Right atrium auricular region (tissue), 2 donors: ENCODE measurements at places on chromosomes 3 and 15.

- no peak for DNase-seq
These were observed 342.6 kb upstream of the ICE2 start for GRCh38 chr15:60821462-60822061.

GRCh38 chr3:124761935-124762660 lies 31.8 kb downstream of the UMPS start:
- DNase-seq = peak; percentile 56

GRCh38 chr3:155805204-155805801 lies 775 bp downstream of the C3orf33 start:
- DNase-seq = peak; percentile 60

GRCh38 chr3:66224220-66224619 lies 3.4 kb downstream of the SLC25A26 start:
- DNase-seq = no peak

GRCh38 chr15:56293495-56294292 lies 50.0 kb upstream of the RFX7 start:
- no peak for DNase-seq

- DNase-seq = no peak
These were observed 111.7 kb downstream of the LMLN start for GRCh38 chr3:198071602-198072287.

GRCh38 chr3:190345027-190345821 lies 23.0 kb upstream of the CLDN1 start:
- no peak for DNase-seq

GRCh38 chr3:12946649-12947316 lies 105.4 kb upstream of the RPL32 start:
- DNase-seq = no peak

DNA sequence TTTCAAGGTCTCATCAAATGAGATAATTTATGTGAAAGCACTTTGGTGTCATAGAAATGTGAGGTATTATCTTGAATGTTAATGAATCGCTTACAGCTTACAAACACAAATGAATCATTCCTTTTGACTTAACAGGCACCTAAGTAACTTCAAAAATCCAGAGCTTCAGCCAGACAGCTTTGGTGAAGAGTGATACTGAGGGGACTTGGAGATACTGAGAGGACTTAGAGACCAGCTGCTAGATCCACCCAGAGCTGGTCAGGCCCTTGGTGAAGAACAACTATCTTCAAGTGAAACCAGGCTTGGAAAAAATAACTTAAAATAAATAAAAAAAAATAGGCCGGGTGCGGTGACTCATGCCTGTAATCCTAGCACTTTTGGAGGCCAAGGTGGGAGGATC lies 16.2 kb upstream of the ZFYVE19 start:
- DNase-seq = no peak

GRCh38 chr3:173066044-173067004 lies 74.7 kb downstream of the SPATA16 start:
- DNase-seq = no peak

GRCh38 chr3:133880287-133880686 lies 15.4 kb downstream of the RAB6B start:
- DNase-seq = no peak

- no peak for DNase-seq
These were observed 15.3 kb downstream of the SPCS1 start for GRCh38 chr3:52721002-52721729.

DNA sequence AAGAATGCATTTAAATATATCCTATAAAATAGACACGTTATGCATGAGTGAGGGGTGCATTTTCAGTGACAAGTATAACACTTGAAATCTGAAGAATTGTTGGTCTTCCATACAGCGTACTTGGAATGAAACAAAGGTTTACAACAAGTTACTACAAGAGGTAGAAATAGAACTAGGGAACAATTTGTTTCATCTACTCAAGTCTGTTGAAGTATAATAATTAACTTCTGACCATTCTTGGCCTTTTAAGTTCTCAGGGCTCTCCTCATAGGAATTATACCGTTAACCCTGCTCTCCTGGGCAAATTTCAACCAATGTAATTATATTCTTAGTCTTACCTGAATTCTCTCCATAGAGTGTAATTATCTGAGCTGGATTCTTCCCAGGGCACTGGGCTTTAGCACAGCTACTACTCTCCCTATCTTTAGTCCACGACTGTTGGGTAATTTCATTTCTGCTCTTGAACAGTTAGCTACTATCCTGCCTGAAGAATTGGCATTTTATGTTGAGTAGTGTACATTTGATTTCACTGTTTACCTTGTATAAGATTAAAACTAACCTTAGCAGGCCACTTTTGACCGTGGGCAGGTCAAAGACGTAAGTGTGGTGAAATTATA lies 100.6 kb downstream of the UBE2E2 start:
- no peak for DNase-seq

DNA sequence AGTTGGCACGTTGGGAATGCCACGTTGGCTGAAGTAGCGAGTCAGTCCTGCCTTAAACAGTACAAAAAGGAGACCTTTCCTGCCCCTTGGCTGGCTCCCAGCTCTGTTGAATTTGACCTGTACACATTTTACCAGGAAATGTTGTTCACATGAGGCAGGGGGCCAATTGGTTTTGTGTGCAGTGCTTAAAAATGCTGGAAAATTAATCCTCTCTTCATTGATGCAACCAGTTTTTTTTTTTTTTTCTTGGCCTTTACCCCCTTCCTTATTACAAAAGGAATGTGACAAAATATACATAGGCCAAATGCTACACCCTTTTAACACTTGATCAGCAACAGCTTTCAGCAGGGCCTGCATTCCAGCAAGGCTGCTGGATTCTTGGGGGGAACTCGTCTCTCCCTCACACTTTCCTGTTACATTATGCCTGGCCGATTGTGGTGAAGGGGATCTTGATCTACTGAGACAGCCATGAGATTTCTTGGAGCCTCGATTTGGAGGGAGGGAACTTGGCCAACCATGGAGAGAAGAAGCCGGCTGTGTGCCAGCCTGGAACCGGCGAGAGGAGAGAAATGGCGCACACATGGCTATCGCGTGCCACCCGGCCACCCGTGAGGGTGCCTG lies 93.1 kb downstream of the DNASE1L3 start:
- DNase-seq = peak; percentile 78

DNA sequence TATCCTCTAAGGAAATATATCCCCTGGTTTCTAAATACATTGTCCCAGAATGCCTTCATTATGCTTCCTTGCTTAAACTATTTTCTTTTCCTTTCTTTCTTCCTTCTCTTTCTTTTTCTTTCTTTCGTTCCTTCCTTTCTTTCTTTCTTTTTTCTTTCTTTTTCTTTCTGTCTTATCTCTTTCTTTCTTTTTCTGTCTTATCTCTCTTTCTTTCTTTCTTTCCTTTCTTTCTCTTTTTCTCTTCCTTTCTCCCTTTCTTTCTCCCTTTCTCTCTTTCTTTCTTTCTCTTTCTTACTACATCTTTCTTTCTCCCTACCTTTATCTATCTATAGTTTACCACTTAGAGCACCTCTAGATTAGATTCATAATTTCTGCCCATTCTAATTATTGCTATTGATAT lies 552.1 kb downstream of the PYDC2 start:
- no peak for DNase-seq

GRCh38 chr3:142968319-142969025 lies 5.0 kb upstream of the PAQR9 start:
- DNase-seq = no peak

DNA sequence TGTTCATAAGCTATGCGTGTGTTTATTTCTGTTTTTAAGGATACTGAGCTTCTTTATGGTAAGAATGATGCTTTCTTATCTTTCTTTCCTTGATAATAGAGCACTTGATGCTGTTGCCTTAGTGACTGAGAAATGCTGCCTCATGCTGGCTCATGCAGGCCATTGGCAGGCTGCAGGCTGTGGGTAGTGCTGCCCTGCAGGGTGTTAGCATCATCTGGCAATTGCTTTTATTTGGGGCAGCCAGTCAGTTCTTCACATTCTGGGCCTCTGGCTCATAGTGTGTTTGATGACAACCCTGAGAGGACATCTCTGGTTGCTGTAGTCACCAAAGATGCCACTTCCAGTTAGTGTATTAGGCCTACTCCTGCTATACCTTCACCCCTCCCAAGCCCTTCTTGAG lies 66.2 kb upstream of the ONECUT1 start:
- peak; percentile 5 for DNase-seq

DNA sequence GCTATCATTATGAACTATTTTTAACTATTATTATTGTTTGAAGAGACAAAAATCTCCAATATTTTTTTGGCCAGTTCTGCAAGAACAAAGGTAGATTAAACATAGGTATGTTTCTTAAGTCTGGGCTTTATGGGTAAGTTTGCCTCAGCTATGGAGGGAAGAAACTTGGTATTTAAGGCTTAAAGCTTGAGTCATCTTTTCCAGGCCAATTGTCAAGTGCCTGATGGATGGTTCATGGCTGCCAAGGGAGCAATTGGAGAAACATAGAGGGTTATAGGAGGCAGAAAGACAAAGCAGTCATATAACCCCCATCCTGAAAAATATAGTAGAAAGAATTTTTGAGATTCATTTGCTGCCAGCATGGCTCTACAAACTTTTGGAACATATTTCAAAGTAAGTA lies 7.2 kb upstream of the STAC start:
- no peak for DNase-seq

DNA sequence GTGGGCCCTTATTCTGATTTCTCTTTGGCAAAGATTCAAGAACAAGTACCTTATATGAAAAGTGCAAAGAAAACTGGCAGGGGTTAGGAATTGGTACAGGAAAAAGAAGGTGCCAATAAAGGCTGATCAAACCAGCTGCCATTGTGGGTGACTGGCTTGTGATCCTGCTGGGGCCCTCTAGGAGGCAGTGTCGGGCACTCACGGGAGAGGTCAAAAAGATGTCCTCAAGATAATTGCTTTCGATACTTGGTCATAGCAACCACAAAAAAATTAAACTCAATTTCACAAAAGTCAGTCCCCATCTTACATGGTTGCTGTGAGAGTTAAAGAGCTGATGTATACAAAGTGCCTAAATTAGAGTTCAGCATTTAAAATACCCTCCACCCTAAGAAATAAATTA lies 31.0 kb upstream of the CAV3 start:
- DNase-seq = no peak

DNA sequence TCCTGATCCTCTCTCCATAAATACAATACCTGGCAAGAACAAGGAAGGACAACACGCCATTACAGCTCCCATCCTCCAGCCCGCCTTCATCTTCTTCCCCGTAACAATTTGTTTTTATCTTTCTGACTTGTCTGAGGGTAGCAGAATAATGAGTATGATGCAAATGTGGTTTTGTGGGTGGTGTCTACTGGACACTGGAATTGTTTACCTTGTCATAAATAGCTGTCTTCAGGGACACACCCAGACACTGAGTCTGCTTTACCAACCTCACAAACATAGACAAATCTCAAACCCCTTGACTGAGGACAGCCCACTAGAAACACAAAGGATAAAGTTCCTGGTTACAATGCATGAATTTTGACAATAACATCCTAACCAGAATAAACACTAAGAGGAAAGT lies 13.4 kb downstream of the WDR72 start:
- no peak for DNase-seq

- DNase-seq = no peak
These were observed 378.9 kb downstream of the OTOL1 start for GRCh38 chr3:161875483-161875882.

DNA sequence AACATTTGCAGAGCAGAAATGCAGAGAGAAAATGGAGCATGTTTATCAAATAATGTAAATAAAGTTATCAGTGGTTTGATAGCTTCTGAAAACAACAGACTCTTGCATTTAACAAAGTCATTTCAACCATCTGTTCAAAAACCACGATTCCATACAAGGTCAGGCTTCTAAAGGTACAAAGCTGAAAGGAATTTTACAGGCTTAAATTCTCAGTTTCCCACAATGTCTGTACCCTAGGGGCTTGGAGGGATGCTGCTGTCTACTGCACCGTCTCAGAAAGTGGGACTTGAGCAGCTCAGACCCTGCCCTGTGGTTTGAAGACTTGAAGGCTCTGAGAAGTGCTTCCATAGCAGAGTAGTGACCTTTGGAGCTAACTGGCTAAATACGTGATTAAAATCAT lies 30.4 kb upstream of the TM4SF1 start:
- no peak for DNase-seq

- DNase-seq = no peak
These were observed 74.1 kb upstream of the RAP2B start for GRCh38 chr3:153087595-153088566.

GRCh38 chr3:8776406-8776805 lies 7.0 kb upstream of the OXTR start:
- DNase-seq = no peak

DNA sequence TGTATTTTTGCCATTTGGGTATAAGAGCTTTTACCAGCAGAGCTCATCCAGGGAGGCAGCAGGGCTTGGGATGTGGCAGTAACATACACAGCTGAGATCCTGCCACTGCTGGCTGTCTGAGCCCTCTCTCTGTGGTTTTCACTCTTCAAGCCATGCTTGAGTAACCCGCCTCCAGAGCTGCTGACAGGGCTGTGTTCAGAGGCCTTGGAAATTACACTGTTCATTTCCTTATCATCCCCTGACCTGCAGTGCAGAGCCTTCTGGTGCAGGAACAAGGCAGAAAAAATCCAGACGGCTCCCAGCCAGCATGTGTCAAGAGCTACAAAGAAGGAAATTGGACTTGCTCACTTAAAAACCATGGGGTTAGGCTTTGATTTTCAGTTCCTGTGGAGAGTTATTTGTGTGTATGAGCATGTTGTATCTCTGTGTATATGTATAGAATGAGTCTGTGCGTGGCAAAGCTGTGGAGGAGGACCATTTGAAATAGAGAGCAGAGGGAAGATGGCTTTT lies 47.0 kb downstream of the ZNF609 start:
- DNase-seq = peak; percentile 78

GRCh38 chr15:78681281-78682003 lies 40.4 kb upstream of the CHRNB4 start:
- DNase-seq = no peak

- no peak for DNase-seq
These were observed 8.3 kb downstream of the BCL6 start for GRCh38 chr3:187737006-187737367.

- no peak for DNase-seq
These were observed 37.7 kb downstream of the MUC4 start for GRCh38 chr3:195773956-195774537.

- DNase-seq = no peak
These were observed 129.1 kb downstream of the MECOM start for GRCh38 chr3:169534439-169534838.

- no peak for DNase-seq
These were observed 183.1 kb upstream of the CGNL1 start for GRCh38 chr15:57193161-57193560.

DNA sequence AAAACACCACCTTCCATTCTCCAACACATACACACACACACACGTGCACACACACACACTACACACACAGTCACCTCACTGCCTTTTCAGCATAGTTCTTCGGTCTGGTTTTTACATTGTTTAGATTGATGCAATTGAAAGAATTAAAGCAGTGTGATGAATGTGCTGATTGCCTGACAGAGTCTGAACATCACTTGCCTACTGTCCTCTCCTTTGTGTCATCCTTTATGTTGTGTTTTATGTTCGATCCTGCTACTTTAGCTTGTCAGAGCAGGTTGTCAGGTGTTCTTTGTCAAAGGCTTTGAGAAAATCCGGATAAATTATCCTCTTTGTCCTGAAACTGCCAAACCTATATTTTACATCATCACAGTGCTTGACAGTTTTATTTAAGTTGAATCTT lies 80.4 kb downstream of the IQCH start:
- DNase-seq = no peak

GRCh38 chr3:23873941-23874340 lies 42.8 kb downstream of the NKIRAS1 start:
- DNase-seq = no peak
